ENCODE measurements at places on chromosomes 6 and 20.

GRCh38 chr6:157908369-157909281 is 73.0 kb upstream of the SYNJ2 start:
- DNase-seq: no peak

- DNase-seq: no peak
Observed at GRCh38 chr6:34556031-34556471, at the start of gene SPDEF. SPDEF (minus strand) TSS chr6:34556329; CDS start chr6:34544455, 11,874 bp downstream.

- DNase-seq: no peak
Observed at GRCh38 chr20:22346716-22347115, 237.7 kb downstream of the FOXA2 start.

DNA sequence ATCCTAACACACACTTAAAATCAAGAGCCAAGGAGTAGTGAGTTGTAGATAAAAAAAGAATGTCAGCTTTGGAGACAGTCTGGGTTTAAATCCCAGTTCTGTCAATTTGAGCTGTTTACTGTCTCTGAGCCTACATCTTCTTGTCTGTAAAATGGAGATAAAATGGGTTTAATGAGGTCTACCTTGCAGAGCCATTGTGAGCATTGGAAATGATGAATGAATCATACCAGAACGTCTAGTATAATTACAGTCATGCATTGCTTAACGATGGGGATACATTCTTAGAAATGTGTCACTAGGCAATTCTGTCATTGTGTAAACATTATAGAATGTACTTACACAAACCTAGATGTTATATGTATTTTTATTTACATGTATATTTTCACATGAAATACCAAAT is 17.6 kb upstream of the SGK2 start:
- DNase-seq: no peak
